HCT116 (cell line): ENCODE measurements at places on chromosomes 13 and 19. TPM values are rescaled to one million over a fixed set of nuclear protein-coding genes. Genes with fewer than 3 reads are reported as not detected.

- no peak for DNase-seq
- H3K4me3 ChIP-seq: no peak overlapping the region
- no peaks in the 10 kb centered on the region for H3K4me1 ChIP-seq
- no peaks in the 10 kb centered on the region for H3K36me3 ChIP-seq
Observed at GRCh38 chr13:32390048-32390447, 37.9 kb downstream of the N4BP2L1 start.

DNA sequence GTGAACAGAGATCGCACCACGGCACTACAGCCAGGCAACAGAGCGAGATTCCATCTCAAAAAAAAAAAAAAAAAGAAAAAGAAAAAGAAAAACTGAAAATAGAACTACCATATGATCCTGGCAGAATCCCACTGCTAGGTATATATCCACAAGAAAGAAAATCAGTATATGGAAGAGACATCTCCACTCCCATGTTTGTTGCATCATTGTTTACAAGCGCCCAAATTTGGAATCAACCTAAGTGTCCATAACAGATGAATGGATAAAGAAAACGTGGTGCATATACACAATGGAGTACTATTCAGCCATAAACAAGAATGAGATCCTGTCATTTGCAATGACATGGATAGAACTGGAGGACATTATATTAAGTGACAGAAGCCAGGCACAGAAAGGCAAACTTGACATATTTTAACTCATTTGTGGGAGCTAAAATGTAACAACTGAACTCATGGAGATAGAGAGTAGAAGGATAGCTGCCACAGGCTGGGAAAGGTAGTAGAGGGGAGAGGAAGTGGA, 26.1 kb downstream of the DYRK1B start:
- no peak overlapping the region for H3K4me3 ChIP-seq
- H3K27me3 ChIP-seq: peaks cover 4% of the 10 kb centered on the region; the same call in 1 of the 2 replicates
- H3K36me3 ChIP-seq: no peaks in the 10 kb centered on the region
- no peak for DNase-seq

- H3K27me3 ChIP-seq: no peaks in the 10 kb centered on the region
- H3K27ac ChIP-seq: peak overlapping the region; percentile 77
- peaks cover 16% of the 10 kb centered on the region for H3K4me1 ChIP-seq
- DNase-seq: no peak
Observed at GRCh38 chr19:51000981-51001380, 423 bp downstream of the KLK8 start.

CEACAM3 gene
- not detected for total RNA-seq

DNA sequence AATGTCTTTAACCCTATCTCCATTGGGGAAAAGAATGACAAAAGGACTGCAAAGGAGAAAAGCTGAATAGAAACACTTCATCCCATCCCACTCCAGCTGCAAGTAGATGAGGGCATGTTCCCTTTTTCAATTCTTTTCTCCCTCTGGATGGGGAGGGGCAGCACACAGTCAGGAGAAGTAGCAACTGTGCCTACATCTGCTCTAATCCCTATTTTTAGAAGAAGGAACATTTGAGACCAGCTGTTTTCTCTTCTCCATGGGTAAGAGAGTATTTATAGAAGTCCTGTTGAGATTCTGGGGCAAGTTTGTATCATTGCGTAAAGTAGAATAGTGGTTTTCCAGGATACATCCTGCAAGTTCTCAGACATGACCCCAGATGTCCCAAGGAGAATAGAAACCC, 9.3 kb upstream of the GTF3A start:
- H3K36me3 ChIP-seq: no peaks in the 10 kb centered on the region
- H3K4me3 ChIP-seq: no peak overlapping the region
- H3K4me1 ChIP-seq: no peaks in the 10 kb centered on the region
- H3K27me3 ChIP-seq: peaks cover 19% of the 10 kb centered on the region; the same call in 1 of the 2 replicates
- no peak overlapping the region for H3K27ac ChIP-seq

DMPK gene
- total RNA-seq: 52.5 TPM

CEACAM8 gene
- not detected for total RNA-seq

DNA sequence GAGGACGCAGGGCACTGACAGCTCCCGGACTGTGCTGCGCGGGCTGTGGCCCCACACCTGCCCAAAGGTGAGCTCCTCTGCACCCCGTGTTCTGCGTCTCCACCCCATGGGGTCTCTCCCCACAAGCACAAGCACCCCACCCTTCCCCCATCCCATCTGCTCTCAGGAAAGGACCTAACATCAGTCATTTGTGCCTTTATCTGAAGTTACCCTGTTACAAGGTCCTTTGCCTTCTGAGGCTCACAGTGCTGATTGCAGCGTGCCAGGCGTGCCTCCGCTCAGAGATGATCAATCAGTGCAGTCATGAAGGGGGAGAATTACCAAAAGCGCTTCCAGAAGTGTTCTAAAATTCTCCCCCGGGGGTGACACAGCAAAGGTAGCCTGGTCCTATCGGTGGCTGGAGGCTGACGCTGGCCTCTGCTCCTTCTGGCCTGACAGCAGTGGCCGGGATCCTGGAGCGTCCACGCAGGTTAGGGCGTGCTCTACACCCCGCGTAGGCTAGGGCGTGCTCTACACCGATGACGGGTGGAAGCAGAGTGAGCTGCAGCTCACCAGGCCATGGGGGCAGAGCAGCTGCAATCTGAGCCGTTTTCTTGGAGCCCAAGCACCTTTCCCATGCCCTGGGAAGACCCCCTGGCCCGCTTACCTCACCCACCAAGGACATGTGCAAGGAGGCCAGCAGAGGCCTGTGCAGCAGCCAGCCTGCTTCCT, 84.7 kb upstream of the TM9SF2 start:
- no peaks in the 10 kb centered on the region for H3K4me1 ChIP-seq
- H3K4me3 ChIP-seq: no peak overlapping the region
- no peaks in the 10 kb centered on the region for H3K27me3 ChIP-seq
- no peak for DNase-seq

SIGLEC11 gene
- total RNA-seq: not detected

DNA sequence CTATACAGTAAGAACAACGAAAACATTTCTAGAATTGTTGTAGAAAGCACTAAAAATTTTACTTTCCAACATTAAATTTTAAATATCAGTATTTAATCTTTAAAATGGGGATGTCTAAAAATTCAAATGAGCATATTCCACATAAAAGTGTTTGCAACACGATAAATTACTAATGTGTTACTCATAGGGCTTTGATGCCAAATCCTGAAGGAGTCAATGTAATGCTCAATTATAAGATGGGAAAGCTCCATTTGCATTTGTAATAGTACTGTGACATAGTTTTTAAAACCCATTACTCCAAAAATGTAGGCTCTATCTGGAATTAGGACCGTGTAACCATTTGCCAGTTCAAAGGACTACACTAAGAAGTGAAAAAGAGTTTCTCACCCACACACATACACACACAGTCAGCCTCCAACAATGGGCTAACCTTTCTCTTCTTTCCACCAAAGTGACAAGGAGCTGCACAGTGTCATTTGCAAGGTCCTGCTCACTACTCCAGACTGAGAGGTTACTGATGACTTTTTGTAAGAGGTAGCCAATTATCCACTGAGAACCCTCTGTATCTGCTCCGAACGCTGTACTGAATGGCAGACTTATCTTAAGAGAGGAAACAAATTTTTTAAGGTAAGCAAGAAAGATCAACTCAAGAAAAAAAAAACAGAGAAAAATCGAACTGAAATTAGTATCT, 26.1 kb upstream of the EEF1AKMT1 start:
- H3K4me1 ChIP-seq: peaks cover 5% of the 10 kb centered on the region; the same call in 1 of the 2 replicates
- DNase-seq: no peak
- H3K27ac ChIP-seq: no peak overlapping the region
- no peak overlapping the region for H3K4me3 ChIP-seq
- peaks cover 9% of the 10 kb centered on the region; the same call in 1 of the 2 replicates for H3K36me3 ChIP-seq
- no peaks in the 10 kb centered on the region for H3K27me3 ChIP-seq

DNA sequence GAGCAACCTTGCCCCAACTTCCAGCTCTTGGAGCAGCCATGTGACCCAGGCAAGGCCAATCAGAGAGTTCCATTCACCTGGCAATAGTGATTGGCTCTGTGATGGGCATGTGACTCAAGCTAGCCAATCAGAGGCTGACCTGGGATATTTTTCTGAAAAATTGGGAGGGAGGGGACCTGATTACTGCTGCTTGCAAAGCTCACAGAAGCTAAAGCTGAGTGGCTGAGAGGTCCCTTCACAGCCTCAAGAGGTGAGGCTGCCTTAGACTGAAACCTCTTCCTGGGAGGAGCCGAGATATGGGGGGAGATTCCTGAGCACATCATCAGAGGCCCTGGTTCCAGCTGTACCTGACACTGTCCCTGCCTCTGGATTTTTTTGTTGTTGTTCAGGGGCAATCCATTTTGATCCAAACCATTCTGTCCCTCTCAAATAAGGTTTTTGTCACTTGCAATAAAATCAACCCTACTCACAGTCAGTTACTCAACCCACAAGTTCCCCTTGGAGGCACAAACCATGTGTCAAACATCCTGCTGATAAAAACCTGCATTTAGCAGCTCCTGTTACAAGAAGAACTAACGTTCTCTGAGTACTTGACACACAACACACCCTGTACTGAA, 4.8 kb downstream of the CIB3 start:
- H3K36me3 ChIP-seq: no peaks in the 10 kb centered on the region
- no peak overlapping the region for H3K4me3 ChIP-seq
- DNase-seq: no peak
- H3K4me1 ChIP-seq: peaks cover 35% of the 10 kb centered on the region
- no peak overlapping the region for H3K27ac ChIP-seq
- no peaks in the 10 kb centered on the region for H3K27me3 ChIP-seq

GRCh38 chr13:46202188-46202795, 9.4 kb upstream of the LRRC63 start:
- H3K4me3 ChIP-seq: no peak overlapping the region
- no peaks in the 10 kb centered on the region for H3K27me3 ChIP-seq
- no peak overlapping the region for H3K27ac ChIP-seq

LILRA5 gene
- not detected for total RNA-seq

GRCh38 chr19:49665036-49665350, 664 bp downstream of the IRF3 start:
- peak overlapping the region; percentile 90 for H3K4me3 ChIP-seq
- peak overlapping the region; percentile 95 for H3K27ac ChIP-seq
- H3K36me3 ChIP-seq: peaks cover 38% of the 10 kb centered on the region
- no peaks in the 10 kb centered on the region for H3K27me3 ChIP-seq
- DNase-seq: no peak
- H3K4me1 ChIP-seq: peaks cover 6% of the 10 kb centered on the region; the same call in 1 of the 2 replicates

DNA sequence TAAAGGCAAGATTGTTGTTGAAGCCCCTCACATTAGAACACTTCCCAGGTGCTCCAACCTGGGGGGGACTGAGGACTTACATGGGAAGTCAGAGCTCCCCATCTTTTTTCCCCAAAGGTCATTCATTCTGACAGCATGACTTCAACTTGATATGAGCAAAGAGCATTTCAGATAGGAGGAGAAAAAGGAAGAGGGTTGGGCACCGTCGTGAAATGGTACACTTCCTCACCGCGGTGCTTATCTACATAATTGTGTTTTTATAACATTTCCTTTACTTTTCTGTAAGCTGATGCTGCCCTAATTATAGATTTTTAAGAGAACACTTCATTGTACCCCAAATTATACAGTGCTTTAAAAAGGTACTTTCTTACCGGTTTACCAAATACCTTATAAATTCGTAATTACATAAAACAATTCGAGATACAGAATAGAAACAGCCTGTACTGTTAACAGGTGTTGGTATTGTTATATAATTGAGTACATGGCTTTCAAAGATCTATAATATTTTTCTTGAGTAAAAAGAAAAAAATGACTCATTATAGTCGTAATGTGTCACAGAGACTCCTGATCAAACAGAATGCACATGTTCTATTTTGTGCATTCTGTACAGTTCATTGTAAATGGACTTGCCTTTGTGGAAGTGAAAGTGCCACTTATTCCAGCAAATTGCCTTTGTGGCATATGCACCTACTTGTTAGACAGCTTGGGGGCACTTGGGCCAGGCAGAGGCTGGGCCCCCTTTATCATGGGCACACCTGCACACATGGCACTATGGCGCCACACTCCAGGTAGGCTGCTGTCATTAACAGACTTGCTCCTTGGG, 81.8 kb downstream of the GGACT start:
- peaks cover 13% of the 10 kb centered on the region; the same call in 1 of the 2 replicates for H3K4me1 ChIP-seq
- no peaks in the 10 kb centered on the region for H3K36me3 ChIP-seq
- no peak overlapping the region for H3K4me3 ChIP-seq
- no peak overlapping the region for H3K27ac ChIP-seq

KIR2DL4 gene
- total RNA-seq: not detected

- no peak overlapping the region for H3K27ac ChIP-seq
- no peaks in the 10 kb centered on the region for H3K4me1 ChIP-seq
Observed at GRCh38 chr19:49196527-49197240, 39.1 kb downstream of the TRPM4 start.

- no peaks in the 10 kb centered on the region for H3K27me3 ChIP-seq
- H3K27ac ChIP-seq: no peak overlapping the region
- no peaks in the 10 kb centered on the region for H3K36me3 ChIP-seq
- no peak for DNase-seq
Observed at GRCh38 chr13:48194379-48194754, 38.6 kb upstream of the ITM2B start.

CPT1C gene
- 12.0 TPM for total RNA-seq

GRCh38 chr19:9956956-9957355, 20.6 kb upstream of the OLFM2 start:
- no peak overlapping the region for H3K4me3 ChIP-seq
- DNase-seq: no peak
- H3K4me1 ChIP-seq: no peaks in the 10 kb centered on the region
- no peaks in the 10 kb centered on the region for H3K36me3 ChIP-seq
- no peaks in the 10 kb centered on the region for H3K27me3 ChIP-seq

RPS28 gene
- 2,379 TPM for total RNA-seq

GRCh38 chr19:44875666-44876451, 15.2 kb upstream of the TOMM40 start:
- H3K27me3 ChIP-seq: no peaks in the 10 kb centered on the region
- no peak overlapping the region for H3K27ac ChIP-seq
- no peak for DNase-seq

SHC2 gene
- 2.5 TPM for total RNA-seq

- peaks cover 29% of the 10 kb centered on the region for H3K4me1 ChIP-seq
- DNase-seq: no peak
- H3K27me3 ChIP-seq: no peaks in the 10 kb centered on the region
Observed at GRCh38 chr19:46660008-46660517, 919 bp downstream of the DACT3 start.

CFAP97D2 gene
- not detected for total RNA-seq

CBARP gene
- total RNA-seq: 23.8 TPM

DNA sequence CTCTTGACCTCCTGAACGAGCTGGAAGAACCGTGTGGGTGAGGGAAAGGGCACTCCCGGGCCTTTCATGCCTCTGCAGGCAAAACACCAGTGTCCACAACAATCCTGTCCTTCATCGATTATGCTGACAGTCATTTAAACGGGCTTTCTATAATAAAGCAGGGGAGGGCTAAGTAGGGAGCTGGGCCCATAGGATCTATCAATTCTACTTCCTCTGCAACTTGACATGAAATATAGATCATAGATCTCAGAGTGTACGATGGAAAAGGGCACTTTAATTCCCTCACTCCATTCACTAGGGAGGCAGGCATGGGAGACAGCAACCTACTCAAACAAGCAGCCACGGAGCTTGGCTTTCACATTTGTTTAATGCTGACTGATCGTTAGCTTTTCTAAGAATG, 55.8 kb upstream of the WASF3 start:
- no peaks in the 10 kb centered on the region for H3K27me3 ChIP-seq
- no peak for DNase-seq
- H3K36me3 ChIP-seq: no peaks in the 10 kb centered on the region
- H3K27ac ChIP-seq: no peak overlapping the region
- H3K4me1 ChIP-seq: no peaks in the 10 kb centered on the region
- H3K4me3 ChIP-seq: no peak overlapping the region
